Renal cortex interstitium (tissue), 15 donors: ENCODE measurements at places on chromosomes 11 and 22. TPM values are rescaled to one million over a fixed set of nuclear protein-coding genes. Genes with fewer than 3 reads are reported as not detected.

DNA sequence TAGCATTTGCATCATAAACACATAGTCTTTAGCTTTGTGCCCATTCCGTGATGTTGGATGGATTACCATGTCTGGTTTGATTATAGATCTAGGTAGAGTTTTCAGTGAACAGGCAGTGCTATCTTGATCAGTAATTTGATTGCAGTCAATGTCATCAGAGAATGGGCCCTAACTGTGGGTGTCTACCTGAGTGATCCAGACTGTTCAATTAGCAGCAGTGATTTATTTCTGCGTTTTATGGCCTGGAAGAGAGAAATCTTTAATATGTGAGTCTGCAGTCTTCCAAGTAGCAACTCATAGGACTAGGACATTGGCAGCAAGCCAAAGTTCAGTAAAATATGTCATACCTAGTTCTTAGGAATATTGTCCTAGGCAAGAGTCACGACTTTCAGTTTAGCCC lies 80.3 kb downstream of the CASP12 start:
- no peak for DNase-seq

DNA sequence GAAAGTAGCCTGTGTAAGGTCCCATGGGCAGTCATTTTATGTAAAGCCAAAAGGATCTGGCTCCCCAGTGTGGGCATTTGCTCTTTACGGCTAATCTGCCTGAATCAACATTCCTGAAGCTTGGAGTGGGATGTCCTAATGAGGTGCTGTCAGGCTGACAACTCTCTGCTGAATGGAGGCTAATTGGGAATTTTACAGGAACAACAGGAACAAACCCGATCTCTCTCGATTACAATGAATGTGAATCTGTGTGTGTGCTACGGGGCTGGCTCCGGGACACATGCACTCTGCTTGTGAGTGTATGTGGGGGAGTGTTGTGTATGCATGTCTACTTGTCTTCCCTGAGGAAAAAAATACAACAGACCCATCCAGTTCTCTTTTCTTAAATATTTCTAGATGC lies 415.2 kb downstream of the TENM4 start:
- no peak for DNase-seq

DNA sequence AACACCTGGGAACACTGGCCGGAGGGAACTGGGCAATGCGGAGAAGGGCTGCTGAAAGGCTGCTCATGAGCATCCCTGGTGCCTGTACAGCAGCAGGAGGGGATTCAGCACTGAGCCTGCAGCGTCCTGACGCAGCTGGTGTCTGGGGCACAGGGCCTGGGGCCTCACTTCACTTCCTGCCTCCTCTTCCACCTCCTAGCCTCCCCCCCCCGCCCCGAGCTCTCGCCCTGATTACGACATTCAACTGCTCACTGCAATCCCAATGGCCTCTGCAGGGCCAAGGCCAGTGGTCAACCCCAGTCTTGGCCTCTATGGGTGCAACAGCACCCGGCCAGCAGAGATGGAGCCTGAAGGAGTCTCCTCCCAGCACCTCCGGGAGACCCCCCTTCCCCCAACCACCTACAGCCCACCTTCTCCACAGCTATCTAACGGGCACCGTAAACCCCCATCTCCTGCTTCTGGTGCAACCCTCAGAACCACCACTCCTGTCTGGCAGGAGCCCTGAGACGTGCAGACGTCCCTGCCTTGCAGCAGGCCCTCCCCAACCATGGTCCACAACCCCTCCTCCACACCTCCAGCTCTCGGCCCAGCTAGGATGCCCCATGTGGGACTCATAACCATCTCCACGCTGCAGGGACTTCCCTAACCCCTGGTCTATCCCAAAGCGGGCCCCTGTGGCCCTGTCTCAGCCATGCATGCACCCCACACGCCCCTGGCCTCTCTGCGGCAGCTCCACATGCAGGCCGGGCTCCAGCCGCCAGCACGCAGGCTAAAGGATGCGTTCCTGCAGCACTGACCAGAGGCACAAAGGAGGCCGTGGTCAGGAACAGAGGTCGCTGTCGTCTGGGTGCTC lies 38.2 kb downstream of the BRD1 start:
- no peak for DNase-seq

GRCh38 chr11:122202951-122203456 lies 87.0 kb upstream of the BLID start:
- DNase-seq: no peak

- no peak for DNase-seq
Observed at GRCh38 chr11:31645747-31646146, 136.2 kb downstream of the ELP4 start.

DNA sequence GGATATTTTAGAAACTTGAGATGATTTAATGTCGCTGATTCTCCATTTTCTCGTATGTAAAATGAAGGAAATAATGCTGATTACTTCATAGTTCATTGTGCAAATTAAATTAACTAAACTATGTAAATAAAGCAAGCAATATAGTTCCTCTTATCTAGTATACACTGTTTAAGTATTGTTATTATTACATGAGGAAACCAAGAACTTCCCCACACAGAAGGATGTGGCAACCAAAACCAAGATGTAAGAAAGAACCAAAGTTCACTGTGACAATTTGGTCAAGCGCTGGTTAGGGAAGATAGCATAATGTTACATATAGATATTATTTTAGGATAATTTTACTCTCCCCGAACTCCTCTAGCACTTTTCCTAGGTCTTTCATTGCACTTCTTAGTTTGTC lies 103.2 kb downstream of the XKR3 start:
- no peak for DNase-seq

DNA sequence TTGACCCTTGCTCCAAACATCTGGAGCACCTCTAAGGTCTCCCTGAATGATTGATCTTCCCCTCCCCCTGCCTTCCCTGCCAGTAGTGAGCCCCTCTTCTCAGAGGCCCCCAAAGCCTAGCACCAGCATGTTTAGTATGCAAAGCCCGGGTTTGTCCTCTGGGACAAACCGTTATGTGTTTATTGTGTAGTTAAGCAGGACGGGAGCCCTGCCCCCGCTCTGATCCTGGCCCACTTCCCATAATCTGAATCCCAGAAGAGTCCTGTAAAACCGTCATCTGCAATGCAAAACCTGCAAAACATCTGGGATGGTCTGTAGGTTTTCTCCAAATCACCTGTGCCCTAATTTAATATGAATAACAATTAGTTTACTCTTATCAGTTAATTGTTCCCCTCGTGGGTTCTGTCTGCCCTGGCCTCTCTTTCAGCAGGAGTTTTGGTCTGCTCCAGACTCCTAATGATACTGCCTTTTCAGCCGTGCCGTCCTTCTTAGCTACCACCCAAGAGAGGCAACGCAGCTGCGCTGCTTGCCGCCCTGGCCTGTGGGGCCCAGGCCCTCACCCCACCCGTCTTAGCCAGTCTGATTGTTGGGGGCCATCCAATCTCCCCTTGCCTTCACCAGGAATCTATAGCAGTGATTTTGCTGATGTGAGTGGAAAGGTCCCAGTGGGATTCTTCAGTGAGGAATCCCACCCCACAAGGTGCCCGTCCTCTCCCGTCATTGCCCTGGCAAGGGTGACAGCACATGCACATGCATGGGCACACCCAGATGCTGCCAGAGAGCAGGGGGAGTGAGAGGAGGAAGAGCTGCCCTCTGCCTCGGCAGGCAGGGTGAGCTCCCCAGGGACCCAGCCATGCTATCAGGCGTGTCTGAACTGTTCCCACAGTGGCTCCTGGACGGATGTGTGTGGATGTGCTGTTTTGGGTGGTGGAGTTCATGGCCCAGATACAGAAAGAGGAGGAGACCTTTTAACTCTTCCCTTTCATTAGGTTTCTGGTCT lies 3.0 kb upstream of the B3GAT1 start:
- DNase-seq: no peak

GRCh38 chr22:32824531-32825312 lies 23.2 kb downstream of the TIMP3 start:
- no peak for DNase-seq

Gene SLC25A22
- 21.7 TPM for polyA plus RNA-seq

Gene NFAM1
- 1.6 TPM for polyA plus RNA-seq
